ENCODE measurements at places on chromosomes 6 and 20.

GRCh38 chr6:88843040-88843439, 120.4 kb downstream of the RNGTT start:
- peak; percentile 73 for DNase-seq

- no peak for DNase-seq
These were observed 200.5 kb upstream of the ARG1 start for GRCh38 chr6:131372535-131372934.

GRCh38 chr6:44041461-44042260, 85.6 kb downstream of the MRPL14 start:
- peak; percentile 97 for DNase-seq

GRCh38 chr6:34301408-34301807, 52.6 kb upstream of the SMIM29 start:
- peak; percentile 97 for DNase-seq

DNA sequence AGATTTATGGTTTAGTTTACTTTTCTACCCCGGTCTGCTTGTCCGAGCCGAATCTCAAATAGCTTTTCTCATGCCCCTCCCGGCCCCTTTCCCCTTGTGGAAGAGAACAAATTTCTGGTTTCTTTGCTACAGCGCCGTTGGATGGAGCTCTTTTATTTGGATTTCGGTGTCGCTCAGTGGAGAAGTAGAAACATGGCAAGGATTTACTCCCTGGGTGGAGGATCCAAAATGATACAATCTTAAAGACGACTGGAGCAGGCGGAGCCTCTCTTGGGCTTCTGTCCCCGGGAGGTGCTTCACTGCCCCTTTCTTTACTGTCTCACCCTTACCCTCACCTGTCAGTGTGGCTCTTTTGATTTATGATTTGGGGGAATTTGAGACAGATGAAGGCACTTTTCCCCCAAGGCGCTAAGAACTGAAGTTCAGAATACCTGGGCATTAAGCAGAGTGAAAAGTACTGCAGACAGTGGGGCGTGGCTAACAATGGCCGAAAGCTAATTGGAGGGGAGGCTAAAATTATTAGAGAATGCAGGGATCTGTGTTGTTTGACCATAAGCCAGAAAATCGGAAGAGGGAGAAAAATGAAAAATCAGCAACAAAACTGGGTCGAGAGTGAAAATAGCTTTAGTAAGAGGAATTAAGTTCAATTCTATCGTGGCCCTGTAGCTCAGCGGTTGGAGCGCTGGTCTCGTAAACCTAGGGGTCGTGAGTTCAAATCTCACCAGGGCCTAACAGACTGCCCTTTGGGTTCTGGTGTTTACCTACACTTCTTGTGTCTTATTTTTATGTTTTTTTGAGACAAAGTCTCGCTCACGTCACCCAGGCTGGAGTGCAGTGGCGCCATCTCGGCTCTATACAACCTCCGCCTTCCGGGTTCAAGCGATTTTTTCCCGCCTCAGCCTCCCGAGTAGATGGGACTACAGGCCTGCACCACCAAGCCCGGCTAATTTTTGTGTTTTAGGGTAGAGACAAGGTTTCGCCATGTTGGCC, 145.1 kb upstream of the ZNF184 start:
- peak; percentile 62 for DNase-seq

GRCh38 chr20:17558154-17558940, 11.5 kb upstream of the DSTN start:
- peak; percentile 93 for DNase-seq

GRCh38 chr6:7939864-7940228, 29.3 kb upstream of the TXNDC5 start:
- no peak for DNase-seq

DNA sequence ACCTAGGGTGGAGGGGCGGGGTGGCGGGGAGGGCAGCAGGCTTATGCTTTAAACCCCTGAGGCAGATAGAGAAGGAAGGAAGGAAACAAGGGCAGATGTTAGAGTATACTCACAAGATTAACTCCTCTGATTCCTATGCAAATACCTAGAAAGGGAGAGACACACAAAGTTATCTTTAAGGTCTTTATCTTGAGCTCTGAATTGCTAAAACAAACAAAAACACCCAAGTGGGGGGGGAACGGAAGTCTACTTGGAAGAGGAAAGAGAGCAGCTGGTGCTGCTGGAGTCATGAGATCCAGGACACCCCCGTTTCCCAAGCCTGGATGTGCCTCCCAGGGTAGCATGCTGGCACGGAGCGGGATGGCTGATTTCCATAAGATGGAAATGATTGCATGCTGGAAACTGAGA, 43.4 kb downstream of the PLAGL1 start:
- DNase-seq: peak; percentile 48

DNA sequence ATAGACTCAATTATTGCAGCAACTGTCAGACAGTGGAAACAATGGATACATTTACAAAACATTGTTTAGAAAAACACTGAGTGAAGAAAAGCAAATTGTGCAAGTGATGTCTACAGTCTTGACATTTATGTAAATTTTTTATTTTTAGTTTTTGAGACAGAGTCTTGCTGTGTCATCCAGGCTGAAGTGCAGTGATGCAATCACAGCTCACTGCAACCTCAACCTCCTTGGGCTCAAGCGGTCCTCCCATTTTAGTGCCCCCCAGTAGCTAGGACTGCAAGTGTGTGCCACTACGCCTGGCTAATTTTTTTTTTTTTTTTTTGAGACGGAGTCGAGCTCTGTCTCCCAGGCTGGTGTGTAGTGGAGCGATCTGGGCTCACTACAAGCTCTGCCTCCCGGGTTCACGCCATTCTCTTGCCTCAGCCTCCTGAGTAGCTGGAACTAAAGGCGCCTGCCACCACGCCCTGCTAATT, 9.7 kb downstream of the CNBD2 start:
- DNase-seq: peak; percentile 66

GRCh38 chr20:10611357-10611756, 62.4 kb downstream of the JAG1 start:
- peak; percentile 65 for DNase-seq

DNA sequence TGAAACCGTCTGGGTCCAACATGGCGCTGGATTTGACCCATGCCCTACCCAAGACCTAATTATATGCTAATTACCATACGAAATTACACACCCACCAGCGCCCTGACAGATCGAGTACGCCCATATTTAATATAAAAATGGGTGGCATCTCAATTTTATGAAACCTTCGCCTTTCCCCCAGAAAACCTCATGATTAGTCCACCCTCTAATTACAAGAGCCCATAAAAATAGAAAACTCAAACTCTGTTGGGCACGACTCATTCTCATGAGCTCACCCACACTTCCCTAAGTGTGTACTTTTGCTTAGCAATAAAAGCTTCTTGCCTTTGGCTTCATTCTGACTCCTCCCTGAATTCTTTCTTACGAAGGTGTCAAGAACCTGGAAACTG, 136.4 kb downstream of the OR2B2 start:
- DNase-seq: no peak

DNA sequence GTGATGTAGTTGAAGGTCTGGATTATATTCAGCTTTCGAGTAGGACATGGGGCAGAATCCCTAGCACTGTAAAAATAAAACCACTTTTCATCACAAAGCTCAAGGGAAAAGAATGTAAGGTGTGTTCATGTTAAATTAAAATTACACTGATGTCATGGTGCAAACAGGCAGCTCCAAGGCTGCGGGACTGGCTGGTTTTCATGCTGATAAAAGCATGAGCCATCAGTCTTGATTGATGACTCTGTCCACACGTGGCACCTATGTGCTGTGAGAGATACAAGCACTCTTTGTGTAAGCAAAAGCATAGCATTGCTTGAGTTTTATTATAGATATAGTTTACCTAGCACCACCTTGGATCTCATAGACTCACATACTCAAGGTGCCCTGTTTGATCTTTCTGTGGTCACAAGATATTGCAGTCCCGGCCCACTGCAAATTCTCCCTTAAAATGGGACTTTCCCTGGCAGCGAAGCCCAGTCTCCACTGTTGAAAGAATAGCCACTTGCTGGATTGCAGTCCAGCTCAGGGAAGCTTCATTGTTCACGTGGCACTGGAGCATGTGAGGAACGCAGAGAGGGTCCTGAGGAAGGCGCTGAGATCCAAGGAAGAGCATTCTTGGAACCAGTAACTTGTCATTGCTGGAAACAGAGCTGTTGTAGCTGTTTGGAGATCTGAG, 90.6 kb downstream of the TIAM2 start:
- peak; percentile 38 for DNase-seq
